Ovary (tissue), 10 donors: ENCODE measurements at places on chromosomes 6 and 20.

DNA sequence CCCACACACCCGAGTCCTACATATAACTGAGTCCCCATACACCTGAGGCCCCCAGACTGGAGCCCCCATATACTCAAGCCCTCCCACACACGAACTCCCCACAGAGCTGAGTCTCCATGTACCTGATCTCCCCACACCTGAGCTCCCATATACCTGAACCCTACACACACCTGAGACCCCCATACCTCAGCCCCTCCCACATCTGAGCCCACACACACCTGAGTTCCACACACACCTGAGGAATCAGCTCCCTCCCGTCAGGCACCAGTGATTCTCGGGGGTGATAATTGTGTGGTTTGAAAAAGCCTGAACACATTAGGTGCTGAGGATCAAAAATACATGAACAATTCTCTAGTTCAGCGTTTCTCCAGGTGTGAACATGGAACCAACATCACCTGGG, 15.4 kb downstream of the PFDN4 start:
- no peaks in the 10 kb centered on the region for H3K27me3 ChIP-seq
- H3K4me3 ChIP-seq = no peak overlapping the region
- no peak overlapping the region for H3K27ac ChIP-seq
- DNase-seq = no peak
- H3K36me3 ChIP-seq = no peaks in the 10 kb centered on the region
- H3K4me1 ChIP-seq = no peaks in the 10 kb centered on the region

- DNase-seq = no peak
- H3K27ac ChIP-seq = no peak overlapping the region
- H3K36me3 ChIP-seq = no peaks in the 10 kb centered on the region
- peaks cover 14% of the 10 kb centered on the region for H3K4me1 ChIP-seq
- H3K27me3 ChIP-seq = no peaks in the 10 kb centered on the region
- H3K4me3 ChIP-seq = no peak overlapping the region
These were observed 231.4 kb downstream of the TMEM242 start for GRCh38 chr6:157091856-157092460.

DNA sequence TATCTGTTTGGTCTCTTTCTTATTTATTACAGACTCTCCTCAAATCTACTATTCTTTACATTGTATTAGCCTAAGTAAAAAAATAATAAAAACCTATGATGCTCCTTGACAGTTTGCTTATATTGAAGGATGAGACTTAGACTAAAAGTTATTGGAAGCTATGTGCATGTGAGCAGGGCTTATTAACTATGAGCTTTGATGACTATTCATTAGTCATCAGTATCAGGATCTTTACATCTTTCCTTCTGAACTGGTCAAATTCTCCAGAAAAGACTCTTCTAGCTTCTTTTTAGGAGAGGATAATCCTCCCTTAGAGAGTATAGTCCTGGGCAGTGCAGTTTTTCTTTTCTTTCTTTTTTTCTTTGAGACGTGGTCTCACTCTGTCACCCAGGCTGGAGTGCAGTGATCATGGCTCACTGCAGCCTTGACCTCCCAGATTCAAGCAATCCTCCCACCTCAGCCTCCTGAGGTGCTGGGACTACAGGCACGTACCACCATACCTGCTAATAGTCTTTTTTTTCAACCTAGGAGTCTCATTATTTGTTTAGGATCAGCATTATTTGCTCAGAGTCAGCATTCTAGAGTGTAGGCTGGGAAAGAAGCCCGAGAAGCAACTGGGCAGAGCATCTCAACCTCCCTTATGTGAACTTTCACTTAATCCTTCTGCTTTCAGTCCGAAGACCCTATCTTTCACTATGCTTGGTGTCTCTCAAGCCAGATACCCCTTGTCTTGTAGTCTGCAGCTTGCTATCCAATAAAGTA, 37.1 kb upstream of the YWHAB start:
- no peak overlapping the region for H3K27ac ChIP-seq
- H3K36me3 ChIP-seq = no peaks in the 10 kb centered on the region
- no peak overlapping the region for H3K4me3 ChIP-seq
- H3K4me1 ChIP-seq = no peaks in the 10 kb centered on the region
- H3K27me3 ChIP-seq = no peaks in the 10 kb centered on the region

- H3K27ac ChIP-seq = peak overlapping the region; percentile 53
- DNase-seq = peak; percentile 84
- no peaks in the 10 kb centered on the region for H3K27me3 ChIP-seq
- peak overlapping the region; percentile 59 for H3K4me3 ChIP-seq
These were observed 65.1 kb downstream of the PLG start for GRCh38 chr6:160766989-160767646.

GRCh38 chr6:34516391-34517324, 39.5 kb downstream of the SPDEF start:
- no peaks in the 10 kb centered on the region for H3K27me3 ChIP-seq
- H3K36me3 ChIP-seq = no peaks in the 10 kb centered on the region
- no peak for DNase-seq
- H3K4me3 ChIP-seq = no peak overlapping the region
- H3K27ac ChIP-seq = no peak overlapping the region
- peaks cover 5% of the 10 kb centered on the region for H3K4me1 ChIP-seq

- no peak overlapping the region for H3K27ac ChIP-seq
- no peak overlapping the region for H3K4me3 ChIP-seq
- DNase-seq = no peak
- H3K27me3 ChIP-seq = no peaks in the 10 kb centered on the region
- peaks cover 1% of the 10 kb centered on the region for H3K4me1 ChIP-seq
- no peaks in the 10 kb centered on the region for H3K36me3 ChIP-seq
These were observed 138.4 kb downstream of the PREX1 start for GRCh38 chr20:48689388-48689787.
